ENCODE measurements at places on chromosomes 7 and 10.

DNA sequence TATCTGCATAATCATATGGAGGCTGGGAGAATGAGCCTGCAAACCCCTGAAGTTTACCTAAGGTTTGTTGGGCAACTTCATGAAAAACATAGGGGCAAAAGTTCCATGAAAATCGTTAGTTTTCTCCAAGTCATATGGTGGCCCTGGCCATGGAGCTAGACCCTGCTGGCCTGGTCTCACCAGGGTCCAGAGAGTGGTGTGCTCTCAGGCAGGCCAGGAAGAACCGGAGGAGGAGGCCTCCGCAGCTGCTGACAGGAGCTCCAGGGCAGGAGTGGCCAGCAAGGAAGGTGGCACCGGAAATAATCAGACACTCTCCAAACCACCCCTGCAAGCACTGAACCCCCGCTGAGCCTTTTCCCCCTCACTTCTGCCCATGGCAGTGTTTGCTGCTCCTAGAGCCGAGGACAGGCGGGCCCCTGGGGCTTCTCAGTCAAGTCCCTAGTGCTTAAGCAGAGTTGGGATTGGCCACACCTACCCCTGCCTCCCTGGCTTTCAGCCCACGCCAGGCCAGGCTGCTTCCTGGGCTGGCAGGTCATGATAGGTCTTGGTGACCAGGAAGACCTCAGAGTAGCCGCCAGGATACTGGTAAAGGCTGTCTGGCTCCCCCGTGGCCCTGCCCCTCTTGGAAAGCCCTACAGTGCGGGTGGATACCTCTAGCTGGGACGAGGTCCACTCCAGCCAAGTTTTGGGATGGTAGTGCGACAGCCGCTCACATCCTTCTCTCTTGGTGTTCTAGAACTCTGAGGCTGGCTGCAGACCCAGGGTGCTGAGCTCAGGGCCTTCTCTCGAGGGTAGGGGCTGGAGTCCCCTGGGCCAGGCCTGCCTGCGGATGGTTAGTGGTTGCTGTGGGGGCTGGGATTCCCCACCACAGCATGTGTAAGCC lies 242.8 kb downstream of the MGMT start:
- no peak for DNase-seq

DNA sequence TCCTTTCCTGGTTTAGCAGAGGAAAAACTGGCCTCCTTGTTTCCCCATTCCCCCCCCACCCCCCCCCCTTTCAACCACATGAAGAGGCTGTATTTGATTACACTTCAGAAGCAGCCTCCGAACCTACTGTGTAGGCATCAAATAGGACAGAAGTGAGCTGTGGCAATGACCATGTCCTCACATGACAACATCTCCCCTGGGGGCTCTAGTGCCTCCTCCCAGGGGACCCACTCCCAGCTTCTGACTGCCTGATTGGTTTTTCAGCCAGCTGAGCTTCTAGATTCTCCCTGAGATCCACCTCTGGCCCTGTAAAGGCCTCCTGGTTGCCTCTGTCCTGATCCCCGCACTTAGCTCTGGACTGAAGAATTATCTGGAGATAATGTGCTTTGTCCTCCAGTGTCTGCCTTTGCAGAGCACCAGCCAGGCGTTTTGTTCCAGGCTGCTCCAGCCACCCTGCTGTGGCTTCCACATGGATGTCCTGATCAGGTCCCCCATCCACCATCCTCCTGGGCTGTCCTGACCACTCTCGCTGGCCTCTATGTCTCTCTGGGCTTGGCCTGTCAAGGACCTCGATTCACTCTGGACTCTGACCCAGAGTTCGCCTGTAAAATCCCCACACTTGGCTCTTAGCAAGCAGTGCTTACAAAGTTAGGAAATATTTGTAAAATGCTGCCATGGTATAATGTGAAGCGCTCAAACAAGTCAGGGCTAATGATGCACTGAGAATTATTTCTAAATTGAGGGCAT lies 42.4 kb upstream of the TOMM7 start:
- no peak for DNase-seq

GRCh38 chr10:99685597-99685967 lies 26.3 kb downstream of the ENTPD7 start:
- DNase-seq: no peak

GRCh38 chr7:134888141-134888740 lies 98.1 kb upstream of the AGBL3 start:
- DNase-seq: no peak

DNA sequence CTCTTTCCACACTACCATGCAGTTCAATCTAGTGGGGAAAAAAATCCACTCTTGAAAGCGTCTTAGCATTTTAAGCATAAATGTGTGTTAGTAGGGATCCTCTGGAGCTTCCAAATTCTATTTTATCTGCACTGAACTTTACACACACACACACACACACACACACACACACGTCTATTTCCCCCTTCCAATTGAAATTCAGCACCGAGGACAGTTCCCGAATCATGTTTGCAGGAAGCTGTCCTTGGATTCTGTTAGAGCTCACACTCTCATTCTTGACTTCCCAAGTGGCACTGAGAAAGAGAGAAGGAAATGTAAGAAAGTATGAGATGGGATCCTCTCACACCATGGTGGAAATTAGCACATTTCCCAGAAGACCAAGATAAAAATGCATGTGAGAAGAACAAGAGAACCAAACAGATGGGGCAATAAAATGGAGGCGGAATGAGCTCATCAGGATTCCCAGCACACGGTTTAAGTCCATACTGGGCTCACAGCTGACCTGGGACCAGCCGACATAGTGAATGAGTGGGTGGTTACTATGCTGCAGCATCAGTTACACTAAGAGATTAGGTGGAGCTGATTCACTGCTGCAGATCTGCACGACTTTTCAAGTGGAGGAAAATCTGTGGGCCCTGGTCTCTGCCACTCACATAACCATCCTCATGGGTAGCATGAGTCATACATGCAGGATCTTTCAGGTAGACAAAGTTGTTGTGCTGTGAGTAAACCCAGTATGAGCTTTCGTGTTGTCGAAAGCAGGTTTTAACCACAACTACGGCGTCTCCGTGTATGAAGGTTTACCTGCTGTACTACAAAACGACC lies 3.3 kb upstream of the NPTX2 start:
- peak; percentile 63 for DNase-seq

GRCh38 chr7:36819639-36820038 lies 95.3 kb upstream of the AOAH start:
- no peak for DNase-seq

- no peak for DNase-seq
These were observed 199.3 kb downstream of the PLXNA4 start for GRCh38 chr7:132377015-132377414.

- no peak for DNase-seq
These were observed 43.1 kb upstream of the HSPB1 start for GRCh38 chr7:76259124-76260093.

DNA sequence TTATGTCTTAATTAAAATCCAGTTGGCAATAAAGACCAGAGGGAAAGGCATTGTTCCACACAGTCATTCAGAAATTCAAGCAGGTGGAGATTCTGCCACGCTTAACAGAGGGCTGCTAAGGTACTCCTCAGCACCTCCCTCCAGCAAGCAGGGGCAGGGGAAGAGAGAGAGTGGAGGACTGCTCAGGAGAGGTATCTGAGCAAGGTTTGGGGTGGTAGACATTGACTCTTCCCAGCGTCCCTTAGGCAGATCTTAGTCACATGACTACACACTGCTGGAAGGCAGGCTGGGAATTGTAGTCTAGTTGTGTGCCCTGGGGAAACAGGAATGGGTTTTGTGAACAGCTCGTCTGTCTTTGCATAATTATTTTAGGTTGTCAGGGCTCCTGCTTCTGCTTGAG lies 181.6 kb downstream of the NPSR1 start:
- no peak for DNase-seq

DNA sequence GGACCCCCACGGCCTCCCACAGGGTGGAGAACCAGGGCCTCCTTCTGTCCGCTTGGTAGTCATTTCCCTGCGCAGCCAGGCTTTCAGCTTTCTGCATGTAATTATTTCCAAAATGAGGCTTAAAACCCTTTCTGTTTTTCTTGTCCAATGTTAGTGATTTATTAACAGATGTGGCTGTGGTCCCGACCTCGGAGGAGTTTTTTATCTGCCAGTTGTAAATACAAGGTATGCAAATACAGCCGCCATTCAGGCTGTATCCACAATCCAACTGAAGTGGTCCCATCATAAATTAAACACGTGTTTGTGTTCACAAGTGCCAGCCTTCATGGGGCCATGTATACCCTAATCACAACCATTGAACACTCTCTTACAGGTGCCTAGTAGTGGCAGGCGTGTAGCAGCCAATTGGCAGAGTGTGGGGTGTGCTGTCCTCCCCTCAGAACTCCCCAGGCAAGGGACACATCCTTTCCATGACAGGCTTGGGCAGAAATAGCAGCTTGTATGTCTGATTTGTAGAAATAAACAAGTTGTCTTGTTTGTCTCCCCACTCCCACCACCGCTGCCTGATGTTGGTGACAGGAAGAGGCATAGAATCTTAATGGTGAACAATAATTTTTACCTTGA lies 251.3 kb upstream of the MKI67 start:
- DNase-seq: no peak

DNA sequence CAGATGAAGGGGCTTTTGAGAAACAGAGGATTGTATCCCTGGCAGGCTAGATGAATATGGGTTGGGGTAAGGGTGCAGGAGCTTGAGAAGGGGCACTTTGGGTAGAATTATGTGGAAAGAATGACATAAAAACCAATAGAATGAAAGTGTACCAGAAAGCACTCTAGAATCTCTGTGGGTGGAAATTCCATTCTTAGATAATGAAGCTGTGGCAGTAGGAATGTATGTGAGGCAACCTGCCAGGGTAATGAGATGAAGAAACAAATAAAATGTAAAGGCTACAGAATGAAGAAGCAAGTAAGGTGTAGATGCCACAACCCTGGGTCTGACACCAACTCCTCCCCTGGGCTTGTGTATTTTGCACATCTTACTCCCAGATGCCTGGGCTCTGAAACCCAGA lies 16.8 kb downstream of the NOBOX start:
- peak; percentile 80 for DNase-seq

- DNase-seq: peak; percentile 25
These were observed 49.4 kb upstream of the IGFBP3 start for GRCh38 chr7:45970454-45970853.

- no peak for DNase-seq
These were observed 81.6 kb upstream of the MSRB2 start for GRCh38 chr10:23013581-23014335.

GRCh38 chr10:46323176-46323575 lies 36.4 kb downstream of the ANTXRL start:
- no peak for DNase-seq

- no peak for DNase-seq
These were observed 58.9 kb downstream of the PRKAR2B start for GRCh38 chr7:107103369-107103768.

- DNase-seq: no peak
These were observed 570.6 kb downstream of the GRM8 start for GRCh38 chr7:126682176-126682575.

- DNase-seq: no peak
These were observed 128.9 kb downstream of the PLXDC2 start for GRCh38 chr10:19944911-19945663.

DNA sequence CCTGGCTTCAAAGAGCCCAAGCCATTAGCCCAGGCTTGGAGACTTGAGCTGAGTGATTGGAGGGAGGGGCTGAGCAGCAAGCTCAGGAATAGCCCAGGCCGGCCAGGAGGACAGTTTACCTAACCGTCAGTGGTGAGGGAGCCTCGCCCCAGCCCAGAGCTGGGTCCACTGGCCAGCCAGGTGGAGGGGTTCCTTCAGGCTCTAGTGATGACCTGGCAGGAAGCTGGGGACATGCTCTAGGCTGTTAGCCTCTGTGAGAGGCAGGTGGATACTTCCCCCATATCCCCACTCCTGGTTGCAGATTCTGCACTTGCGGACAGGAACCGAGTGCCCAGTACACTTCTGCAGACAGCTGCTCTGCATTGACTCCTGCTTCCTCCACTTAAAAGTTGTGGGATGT lies 61.2 kb upstream of the ANTXRL start:
- no peak for DNase-seq

GRCh38 chr10:44416021-44416771 lies 31.3 kb upstream of the CXCL12 start:
- no peak for DNase-seq

GRCh38 chr7:28455486-28455885 lies 43.2 kb downstream of the CREB5 start:
- no peak for DNase-seq

DNA sequence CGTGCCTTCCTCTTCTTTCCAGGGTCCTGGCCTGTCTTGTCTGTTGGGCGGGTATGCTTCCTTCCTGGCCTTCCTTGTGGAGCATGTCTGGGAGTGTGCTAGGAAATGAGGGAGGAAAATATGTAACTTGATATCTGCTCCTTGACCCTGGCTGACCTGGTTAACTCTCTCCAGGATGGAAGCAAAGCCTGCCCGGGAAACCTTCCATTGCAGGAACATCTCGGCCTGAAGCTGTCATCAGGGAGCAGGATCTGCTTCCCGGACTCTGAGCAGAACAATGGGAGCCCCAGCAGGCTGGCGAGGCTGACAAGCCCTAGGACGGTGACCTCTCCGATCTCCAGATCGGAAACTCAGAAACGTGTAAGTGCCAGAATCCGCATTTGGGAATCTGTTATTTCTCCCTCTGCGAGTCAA lies 340.3 kb downstream of the FRMD4A start:
- no peak for DNase-seq

GRCh38 chr10:102231357-102232318 lies 5.5 kb downstream of the ELOVL3 start:
- peak; percentile 41 for DNase-seq

GRCh38 chr7:110371709-110372108 lies 719.2 kb upstream of the LRRN3 start:
- no peak for DNase-seq

DNA sequence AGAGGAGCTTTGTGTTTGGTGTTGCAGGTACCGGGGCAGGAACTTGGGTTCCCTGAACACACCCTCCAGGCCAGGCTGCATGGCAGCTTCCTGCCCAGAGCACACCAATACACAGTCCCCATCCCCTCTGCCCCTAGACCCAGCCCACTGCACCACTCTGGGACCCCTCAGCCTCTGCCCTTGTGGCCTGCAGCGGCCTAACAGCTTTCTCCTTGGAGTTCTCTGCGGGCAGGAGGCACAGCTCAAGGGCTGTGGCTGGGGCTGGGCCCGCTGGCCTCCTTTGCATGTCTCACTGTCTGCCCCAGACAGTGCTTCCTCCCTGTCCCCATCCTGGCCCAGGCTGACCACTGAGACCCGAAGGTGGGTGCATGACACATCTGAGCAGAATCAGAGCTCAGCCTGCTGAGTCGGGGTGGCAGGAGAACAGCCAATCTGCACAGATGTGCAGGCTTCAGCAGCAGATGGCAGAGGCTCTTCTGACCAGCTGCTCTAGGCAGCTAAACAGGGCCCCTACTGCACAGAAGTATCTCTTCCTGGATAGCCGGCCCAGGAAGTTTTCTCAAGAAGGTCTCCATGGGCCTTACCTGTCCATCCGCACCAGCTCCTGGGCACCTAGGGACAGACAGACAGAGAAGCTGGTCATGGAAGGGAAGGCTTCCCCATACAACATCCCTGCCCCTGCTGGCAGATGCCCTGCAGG lies 20.8 kb downstream of the VSIR start:
- no peak for DNase-seq
